ENCODE measurements at places on chromosomes 16 and 17.

GRCh38 chr16:4701791-4702465, 8.6 kb downstream of the NUDT16L1 start:
- DNase-seq: no peak

GRCh38 chr16:969508-970385, 1.0 kb downstream of the LMF1 start:
- DNase-seq: no peak

GRCh38 chr17:12815642-12816141, 26.4 kb downstream of the ARHGAP44 start:
- no peak for DNase-seq

- no peak for DNase-seq
These were observed 2.4 kb downstream of the NDRG4 start for GRCh38 chr16:58502217-58502921.

GRCh38 chr16:10020866-10021265, 161.4 kb downstream of the GRIN2A start:
- DNase-seq: no peak

DNA sequence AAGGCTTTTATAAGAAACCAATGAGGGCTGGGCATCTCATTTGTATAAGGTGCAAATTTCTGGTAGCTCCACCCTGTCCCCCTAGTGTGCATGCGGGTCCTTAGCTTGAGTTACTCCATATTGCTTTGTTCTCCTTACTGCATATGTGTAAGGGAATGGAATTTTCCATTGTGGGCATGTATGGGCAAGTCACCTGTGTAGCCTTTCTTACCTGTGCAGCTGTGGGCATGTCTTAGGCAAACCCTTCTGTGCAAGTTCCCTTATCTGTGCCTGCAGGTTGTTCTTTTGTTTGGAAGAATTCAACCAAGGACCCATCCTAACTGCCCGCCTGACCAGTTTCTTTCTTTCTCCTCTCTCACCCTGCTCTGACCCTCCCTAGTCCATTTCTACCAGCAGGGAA, 122.8 kb upstream of the HS3ST4 start:
- DNase-seq: no peak

DNA sequence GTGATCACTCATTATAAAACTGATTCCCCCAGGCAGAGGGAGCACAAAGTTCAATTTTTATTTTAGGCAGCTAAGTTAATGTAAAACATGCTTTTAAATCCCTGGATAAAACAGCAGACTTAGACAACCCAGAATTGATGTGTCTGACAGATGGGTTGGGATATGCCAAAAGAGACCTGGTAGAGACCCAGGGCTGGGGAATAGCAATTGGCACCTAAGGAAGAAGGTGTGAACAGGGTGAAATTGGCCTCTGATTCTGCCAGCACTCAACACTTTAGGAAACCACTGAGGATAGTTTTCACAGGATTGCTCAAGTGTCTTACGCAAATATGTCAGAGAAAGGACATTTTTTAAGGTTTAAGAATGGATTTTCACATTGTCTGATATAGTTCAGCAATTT, 938.2 kb upstream of the CDH8 start:
- no peak for DNase-seq

DNA sequence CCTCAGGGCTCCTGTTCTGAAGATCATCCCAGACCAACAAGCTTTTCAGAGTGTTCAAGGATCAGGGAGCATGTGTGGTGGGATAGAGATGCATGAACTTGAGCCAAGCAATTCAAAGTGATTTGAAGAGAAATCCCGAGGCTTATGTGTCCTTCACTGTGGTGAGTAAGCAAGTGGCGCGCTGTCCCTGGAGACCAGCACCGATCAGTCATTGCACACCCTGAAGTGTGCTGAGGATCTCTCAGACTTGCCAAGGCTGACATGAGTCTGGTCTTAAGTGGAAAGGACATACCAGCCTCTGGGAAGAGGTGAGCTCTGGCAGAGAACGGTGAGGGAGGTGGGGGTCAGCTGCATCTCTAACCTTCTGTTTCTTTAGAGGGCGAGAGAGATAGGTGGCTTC, 43.8 kb upstream of the CDH13 start:
- no peak for DNase-seq

- DNase-seq: no peak
These were observed 12.2 kb upstream of the SLX4 start for GRCh38 chr16:3623642-3624041.

GRCh38 chr16:25411396-25412081, 153.9 kb upstream of the ZKSCAN2 start:
- DNase-seq: no peak

DNA sequence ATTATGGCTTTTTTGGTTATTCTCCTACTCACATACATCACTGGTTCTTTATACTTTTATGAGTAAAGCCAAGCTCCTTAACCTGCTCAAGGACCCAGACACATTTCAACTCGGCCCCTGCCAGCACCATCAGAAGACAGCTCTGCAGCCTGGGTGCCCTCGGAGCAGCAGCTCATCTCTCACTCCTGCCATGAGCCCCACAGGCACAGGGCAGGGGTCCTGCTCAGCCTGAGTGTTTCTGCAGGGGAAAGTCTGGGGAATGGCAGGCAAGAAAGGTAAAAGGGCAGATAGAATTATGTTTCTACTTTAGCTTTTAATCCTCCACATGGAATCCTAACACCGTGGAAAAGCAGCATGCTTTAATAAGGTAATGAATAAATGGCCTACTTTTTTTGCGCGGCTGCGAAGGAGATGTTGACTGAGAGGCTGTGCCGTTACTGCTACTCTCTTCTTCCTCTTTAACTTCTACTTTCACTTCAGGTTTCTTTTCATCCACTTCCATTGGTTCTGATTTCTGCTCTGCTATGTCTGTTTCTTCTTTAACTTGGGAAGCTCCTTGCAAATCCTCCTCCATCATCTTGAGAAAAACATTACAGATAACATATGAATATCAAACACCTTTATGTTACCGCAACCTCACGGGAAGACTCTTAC, 50.1 kb upstream of the TRAP1 start:
- no peak for DNase-seq

DNA sequence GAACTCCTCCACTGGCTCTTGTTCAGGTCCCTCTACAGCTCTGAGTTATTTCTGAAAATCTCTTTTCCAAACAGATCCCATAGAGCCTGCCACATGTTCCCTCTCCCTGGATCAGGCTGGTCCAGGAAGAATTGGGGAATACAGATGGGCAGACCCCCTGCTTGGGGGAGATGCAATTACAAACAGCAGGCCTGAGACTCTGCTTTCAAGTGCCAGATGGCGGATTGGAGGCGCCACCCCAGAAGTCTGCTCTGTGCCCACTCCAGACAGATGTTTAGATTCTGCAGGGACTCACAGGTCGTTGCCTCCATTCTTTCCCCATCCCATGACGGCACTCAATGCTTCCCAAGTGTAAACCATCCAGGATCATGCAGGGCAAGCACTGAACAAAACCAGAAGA, 316.6 kb downstream of the SLC39A11 start:
- DNase-seq: no peak

GRCh38 chr17:10718547-10718946, 11.3 kb downstream of the TMEM220 start:
- DNase-seq: no peak

GRCh38 chr17:28570716-28571360, 486 bp downstream of the PIGS start:
- DNase-seq: peak; percentile 46

DNA sequence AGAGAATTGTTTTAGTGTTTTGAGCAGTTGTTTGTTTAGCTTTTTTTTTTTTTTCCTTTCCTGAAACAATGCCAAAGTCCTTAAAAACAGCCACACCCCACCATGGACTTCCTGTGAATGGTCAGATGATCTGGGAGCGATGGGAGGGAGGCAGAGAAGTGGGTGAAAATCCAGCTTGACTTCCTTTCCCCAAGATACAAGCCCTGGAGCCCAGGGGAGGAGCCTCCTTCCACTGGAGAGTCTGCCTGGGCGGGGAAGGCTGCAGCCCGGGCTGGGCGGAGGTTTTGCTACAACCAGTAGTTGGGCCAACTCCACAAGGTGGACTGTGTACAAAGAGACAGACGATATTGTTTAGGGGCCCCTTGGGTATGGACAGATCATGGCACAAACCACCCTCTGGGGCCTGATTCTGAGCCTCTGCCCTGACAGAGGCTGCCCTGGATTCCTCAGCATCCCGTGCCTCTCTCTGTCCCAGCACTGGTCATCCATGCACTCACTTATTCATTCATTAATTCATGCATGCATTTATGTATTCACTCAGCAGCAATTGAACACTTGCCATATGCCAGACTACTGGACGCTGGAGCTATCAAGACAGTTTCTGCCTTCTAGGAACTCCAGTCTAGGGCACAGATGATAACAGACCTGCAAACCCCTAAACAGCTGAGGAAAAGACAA, 29.8 kb downstream of the WSB1 start:
- DNase-seq: no peak

- peak; percentile 64 for DNase-seq
These were observed 27.1 kb upstream of the SNN start for GRCh38 chr16:11640987-11641817.

Measured in urothelium cell line (cell line).